ENCODE measurements at places on chromosomes 1 and 21.

- DNase-seq = no peak
These were observed 363.6 kb upstream of the VAMP3 start for GRCh38 chr1:7407544-7407895.

DNA sequence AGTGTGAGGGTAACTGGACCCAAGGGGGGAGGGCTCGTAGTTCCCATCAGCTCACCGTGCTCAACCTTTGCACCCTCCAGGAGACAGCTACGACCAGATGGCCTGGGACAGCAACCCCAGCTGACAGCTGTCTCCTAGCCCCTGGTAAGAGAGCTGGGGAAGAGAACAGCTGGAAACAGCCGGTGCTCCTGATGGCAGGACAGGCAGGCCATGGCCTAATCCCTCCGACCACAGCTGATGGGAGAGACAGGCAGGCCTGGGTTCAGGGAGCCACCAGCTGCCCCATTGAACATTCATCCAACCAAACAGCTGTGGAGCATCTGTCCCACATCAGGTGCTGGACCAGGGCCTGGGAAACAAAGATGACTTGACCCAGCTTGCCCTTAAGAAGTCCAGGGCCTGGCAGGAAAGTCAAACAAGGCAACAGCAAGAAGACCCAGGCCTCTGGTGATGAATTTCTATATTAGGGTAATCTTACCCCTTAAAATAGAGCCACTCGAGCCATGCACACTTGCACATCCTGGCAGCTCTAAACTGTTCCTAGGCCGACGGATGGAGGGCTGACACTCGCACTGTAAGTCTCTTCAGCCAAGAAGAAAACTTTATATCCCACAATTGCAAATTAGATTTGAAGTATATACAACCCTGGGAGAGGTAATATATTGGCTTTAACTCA is 12.2 kb downstream of the OLFML2B start:
- DNase-seq = no peak

GRCh38 chr1:29966526-29967045 is 730.3 kb downstream of the PTPRU start:
- DNase-seq = no peak

GRCh38 chr1:35406103-35406502 is 137.6 kb downstream of the ZMYM4 start:
- peak; percentile 15 for DNase-seq

GRCh38 chr1:150182247-150182646 is 32.5 kb downstream of the PLEKHO1 start:
- DNase-seq = no peak

- peak; percentile 37 for DNase-seq
These were observed 1046.2 kb downstream of the BRINP3 start for GRCh38 chr1:189431447-189431846.

GRCh38 chr1:237108297-237109040 is 66.5 kb downstream of the RYR2 start:
- no peak for DNase-seq

GRCh38 chr1:226033582-226033981 is 28.9 kb upstream of the H3-3A start:
- DNase-seq = no peak

DNA sequence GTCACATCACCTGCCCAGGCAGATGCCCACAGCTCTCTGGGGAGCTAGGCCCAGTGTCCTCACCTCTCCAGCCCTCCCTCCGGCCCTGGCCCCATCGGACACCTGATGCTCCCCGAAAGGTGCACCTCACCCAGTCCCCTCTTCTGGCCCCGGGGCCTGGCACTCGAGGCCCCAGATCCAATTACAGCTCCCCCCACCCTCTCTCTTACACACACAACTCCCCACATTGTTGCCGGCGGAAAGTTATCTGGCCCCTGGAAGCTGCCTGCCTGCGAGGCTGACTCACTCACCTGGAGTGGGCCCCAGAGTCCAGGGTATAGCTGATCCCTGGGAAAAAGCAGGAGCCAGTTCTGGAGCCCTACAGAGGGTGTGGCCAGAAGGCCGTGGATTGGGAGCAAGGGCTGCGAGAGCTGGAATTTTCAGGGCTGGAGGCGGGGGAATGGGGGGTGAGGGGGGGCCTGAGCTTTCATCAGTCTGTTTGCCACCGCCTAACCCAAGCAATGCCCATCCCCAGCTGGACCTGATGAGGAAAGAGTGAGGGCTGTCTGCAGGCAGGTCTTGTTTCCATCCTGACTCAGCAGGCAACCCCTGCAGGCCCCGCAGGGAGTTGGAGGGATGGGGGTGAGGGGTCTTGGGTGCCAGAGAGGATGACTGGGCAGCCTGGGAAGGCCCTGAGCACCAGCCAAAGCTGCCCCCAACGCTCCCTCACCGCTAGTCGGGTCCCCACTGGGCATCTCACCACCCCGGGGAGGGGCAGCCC is 948 bp downstream of the FBXO2 start:
- no peak for DNase-seq

DNA sequence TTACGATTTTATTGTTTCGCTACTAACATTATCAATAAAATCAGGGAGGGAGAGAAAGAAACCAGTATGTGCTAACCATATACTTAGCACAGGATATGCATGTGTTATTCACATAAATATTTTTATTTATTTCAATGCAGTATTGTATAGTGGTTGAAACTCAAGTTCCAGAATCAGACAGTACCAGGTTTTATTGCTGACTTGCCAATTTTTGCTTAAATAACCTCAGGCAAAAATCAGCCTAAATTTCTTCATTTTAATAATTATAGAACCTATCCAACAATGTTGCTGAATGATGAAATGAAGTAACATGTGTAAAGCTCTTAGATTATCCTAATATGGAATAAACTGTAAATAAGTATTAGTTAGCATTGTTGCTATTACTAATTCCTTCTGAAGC is 61.4 kb upstream of the LRRC7 start:
- no peak for DNase-seq

- DNase-seq = peak; percentile 98
These were observed 23.1 kb upstream of the UMODL1 start for GRCh38 chr21:42047821-42048613.

GRCh38 chr1:60436186-60436585 is 362.6 kb upstream of the C1orf87 start:
- DNase-seq = no peak

DNA sequence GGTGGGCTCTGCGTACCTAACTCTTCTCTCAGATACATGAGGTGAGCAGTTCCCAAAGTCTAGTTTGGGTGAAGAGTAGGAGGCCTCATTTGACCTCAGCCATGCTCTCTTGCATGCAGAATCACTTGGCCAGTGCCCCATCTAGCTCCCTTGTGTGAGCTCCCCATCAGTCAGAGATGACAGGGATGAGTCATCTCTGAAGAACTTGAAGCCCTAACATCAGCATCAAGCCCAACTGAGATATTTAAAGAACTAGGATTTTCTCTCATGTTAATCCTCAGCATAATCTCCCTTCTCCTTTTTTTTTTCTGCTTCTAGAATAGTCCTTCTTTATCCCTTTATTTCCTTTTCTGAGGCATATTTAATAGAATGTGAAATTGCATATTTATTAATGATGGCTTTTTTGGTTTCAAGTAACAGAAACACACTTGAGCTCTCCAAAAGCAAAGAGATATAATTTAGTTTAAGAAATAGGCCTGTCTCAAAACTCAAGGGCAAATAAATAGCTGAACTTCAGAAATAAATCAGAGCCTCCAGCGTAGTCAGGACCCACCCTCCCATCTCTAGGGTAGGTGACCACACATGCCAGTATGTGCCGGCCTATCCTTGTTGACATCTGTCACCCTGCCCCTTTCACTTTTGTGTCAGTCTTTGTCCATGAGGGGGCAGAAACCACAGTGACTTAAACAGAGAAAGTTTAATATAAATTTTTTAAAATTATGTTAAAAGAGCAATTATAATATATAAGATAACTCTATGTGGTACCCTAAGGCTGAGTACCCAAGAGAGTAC is 112.3 kb downstream of the TSEN15 start:
- DNase-seq = peak; percentile 75

DNA sequence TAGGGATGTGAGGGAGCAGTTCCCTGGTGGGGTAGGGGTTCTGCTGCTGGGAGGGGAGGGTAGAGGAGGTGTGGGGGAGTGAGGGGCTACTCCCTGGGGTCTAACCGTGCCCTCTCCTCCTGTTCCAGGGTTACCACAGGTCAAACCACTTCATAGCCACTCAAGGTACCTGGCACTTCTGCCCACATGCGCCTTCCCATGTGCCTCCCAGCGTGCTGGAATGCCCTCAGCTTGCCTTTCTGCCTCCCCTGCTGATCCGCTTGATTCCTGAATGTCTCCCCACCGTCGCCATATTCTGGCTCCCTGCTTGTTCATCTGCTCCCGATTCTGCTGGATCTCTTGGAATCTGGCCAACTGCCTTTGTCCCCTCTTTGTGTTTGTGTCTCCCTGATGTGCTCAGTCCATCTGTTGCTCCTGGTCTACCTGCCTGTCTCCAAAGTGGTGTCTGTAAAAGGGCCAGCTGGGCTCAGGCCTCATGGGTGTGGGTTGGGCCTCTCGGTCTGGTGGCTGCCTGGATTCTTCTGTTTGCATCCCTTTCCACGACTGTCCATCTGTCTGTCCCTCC is 74.4 kb downstream of the PTPRU start:
- no peak for DNase-seq

DNA sequence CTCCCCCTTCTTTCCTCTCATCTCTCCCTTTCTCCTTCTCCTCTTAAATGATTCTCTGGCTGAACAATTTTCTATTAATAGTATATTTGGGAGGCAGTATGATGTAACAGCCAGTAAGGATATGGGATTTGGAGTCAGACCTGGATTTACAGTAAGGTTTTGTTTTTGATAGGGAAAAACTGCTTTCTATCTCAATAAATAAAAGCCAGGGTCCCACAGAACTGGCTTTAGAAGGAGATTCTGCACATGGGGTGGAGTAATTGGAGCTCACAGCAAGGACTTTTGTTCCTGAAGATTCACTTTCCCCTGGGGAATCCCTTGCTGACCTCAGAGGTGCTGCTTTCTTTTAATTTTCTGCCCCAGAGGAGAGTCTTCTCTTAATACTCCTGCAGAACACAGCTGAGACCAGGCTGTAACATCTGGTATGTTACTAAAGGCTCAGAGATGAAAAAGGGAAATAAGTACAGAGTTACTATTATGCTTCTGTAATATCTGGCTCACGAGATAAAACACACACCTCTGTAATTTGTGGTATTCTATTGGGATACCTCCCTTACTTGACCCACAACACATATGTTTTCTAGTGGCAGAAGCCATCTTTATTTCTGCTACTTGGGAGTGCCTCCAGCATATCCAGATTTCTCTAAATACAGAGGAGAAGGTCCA is 13.4 kb downstream of the EPB41 start:
- DNase-seq = peak; percentile 56

DNA sequence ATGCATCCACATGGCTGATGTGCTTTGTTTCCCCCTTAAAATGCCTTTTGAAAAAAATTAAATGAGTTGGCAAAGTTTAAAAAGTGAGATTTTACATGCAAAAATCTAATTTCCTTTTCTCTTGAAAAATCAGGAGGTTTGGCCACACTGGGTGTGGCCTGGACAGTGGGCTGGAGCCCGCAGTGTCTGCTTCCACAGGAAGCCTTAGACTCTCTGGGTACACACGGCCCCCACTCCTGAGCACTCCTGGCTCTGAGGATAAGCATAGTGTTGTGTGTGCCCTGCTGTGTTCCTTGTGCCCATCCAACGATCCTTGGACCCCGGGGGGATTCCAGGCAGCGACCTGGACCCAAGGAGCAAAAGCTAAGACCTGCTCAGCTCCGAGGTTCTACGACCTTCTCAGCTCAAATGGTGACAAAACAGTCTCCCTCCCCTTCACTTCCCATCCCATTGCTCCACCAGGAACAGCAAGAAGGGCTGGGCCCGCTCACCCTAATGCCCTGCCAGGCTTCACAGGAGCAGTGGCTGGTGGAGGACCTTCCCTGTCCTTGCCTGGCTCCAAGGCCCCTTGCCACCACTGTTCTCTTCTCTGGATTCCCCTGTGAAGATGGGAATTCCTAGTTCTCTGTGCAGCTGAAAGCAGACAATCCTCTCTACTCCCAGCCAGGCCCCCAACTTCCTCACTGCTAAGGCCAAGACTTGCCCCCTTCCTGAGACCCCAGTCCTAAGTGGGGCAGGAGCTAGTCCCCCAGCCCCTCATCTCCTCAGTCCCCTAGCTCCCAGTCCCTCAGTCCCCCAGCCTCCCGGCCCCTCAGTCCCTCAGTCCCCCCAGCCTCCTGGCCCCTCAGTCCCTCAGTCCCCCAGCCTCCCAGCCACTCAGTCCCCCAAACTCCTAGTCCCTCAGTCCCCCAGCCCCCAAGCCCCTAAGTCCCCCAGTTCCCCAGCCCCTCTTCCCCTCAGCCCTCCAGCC is 395.8 kb downstream of the PTPRU start:
- no peak for DNase-seq

DNA sequence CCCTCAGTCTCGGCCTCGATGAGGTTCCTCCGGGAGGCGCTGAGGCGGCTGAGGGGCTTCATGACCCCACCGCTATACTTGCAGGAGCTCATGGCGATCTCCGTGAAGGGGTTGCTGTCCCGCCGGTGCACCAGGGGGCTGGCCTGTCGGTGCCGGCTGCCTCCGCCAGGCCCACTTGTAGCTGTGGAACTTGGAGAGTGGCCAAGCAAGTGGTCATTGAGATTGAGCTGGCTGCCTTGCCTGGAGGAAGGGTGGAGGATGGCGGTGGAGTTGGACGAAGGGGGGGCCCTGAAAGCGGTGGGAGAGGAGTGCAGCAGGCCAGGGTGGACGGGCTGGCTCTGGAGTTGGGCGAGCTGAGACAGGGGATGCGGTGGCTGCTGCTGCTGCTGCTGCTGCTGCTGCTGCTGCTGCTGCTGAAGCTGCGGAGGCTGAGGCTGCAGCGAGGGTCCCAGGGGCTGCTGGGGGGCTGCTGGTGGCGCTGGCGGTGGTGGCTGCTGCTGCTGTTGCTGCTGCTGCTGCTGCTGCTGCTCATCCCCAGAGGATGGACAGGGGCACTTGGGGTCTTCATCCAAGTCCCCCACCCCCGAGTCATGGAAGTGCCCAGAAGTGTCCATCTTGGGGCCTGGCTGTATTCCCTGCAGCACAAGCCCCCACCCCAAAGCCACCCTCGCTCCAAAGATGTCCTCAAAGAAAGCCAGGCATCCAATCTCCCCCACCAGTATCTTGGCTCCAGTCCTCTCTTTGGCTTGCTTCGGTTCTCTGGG is 548 bp downstream of the KCNN3 start:
- peak; percentile 40 for DNase-seq

GRCh38 chr1:214665606-214666110 is 62.7 kb downstream of the CENPF start:
- DNase-seq = peak; percentile 68

DNA sequence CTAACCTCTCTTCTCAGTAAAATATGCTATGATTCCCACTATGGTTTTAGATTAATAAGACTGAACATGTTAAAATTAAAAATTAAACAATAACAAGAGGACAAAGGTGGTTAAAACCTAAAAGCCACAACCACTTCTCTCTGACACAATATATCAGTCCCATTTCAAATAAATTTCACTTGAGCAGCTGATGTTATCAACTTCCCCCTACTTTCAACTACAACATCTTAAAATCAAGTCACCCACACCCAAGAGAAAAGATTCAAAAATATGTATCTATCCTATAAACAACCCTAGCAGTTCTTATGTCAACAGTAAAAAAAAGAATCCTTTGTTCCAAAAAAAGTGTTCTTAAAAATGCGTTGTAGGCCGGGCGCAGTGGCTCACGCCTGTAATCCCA is 7.5 kb downstream of the PUM1 start:
- no peak for DNase-seq

GRCh38 chr1:211738691-211739301 is 63.4 kb upstream of the NEK2 start:
- no peak for DNase-seq

- no peak for DNase-seq
These were observed 204.1 kb downstream of the COL24A1 start for GRCh38 chr1:85952460-85952859.

- no peak for DNase-seq
These were observed 385.8 kb downstream of the NTNG1 start for GRCh38 chr1:107526524-107527198.

- DNase-seq = no peak
These were observed 115.9 kb downstream of the OMA1 start for GRCh38 chr1:58430421-58431275.

Measured in astrocyte of the spinal cord (primary cell).